ENCODE measurements at places on chromosomes 2 and 18.

- DNase-seq, result no peak
Observed at GRCh38 chr2:182228741-182229140, 198.1 kb downstream of the PDE1A start.

- DNase-seq, result no peak
Observed at GRCh38 chr2:128156812-128157211, 65.8 kb downstream of the UGGT1 start.

GRCh38 chr2:107078584-107078983 lies 192.6 kb upstream of the ST6GAL2 start:
- DNase-seq, result no peak

DNA sequence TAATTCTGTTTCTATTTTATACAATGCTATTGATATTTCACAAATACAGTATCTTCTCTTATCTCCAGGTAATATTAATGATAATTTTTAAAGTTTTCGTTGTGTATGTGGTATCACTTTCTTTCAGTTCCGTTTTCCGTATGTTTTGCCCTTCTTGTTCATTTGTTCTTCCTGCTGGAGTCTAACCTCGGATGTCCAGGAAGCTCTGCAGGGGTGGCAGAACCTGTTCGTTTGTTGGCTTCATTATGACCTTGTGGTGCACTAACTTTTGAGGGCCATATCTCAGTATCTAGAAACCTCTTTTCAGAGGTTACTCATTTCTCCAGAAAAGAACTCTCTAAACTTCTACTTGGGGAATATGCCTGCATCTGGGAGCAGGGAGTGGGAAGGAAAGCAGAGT lies 134.5 kb downstream of the NBAS start:
- no peak for DNase-seq

GRCh38 chr18:51251625-51252024 lies 54.1 kb upstream of the MEX3C start:
- no peak for DNase-seq

DNA sequence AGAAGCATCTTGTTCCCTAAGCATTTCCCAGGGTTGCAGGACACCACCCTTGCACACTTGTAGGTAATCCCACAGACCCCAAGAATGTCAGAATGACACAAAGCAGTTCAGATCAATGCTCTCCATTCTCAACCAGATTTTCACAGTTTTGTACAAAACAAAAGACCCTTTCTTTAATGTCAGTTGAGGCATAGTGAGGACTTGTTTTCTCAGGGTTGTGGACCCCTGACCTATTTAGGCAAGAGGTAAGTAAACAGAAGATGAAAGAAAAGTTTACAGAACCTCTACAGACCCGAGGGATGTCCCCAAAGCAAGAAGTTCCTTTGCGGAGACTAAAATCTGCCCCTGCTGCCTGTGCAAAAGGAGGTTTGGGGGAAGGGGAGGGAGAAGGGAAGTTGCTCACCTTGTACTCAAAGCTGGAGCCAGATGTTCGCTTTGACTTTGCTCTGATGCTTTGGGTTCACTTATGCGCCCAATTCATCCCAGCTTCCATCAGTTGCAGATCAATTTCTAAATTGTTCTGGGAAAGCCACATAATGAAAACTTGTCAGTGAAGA lies 635.4 kb downstream of the EPHA4 start:
- DNase-seq, result no peak

DNA sequence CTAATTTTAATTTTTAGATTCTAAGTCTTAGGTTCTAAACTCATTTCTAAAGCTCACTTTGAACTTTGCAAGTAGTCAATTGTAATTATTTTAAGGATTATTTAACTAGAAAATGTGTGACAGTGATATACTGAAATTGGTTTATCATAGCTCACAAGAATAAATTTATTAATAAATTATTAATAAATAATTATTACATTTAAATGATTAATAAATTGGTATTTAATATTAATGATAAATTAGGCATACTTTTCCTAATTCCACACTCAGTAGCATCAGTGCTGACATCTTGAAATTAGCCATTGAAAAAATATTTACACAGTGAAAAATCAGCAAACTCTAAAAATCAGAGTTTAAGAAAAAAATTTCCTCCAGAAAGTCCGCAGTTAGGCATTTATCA lies 433.7 kb downstream of the FIGN start:
- DNase-seq, result no peak
